ENCODE measurements at places on chromosomes 1 and 21.

GRCh38 chr1:108560874-108561459, 1.1 kb downstream of the EEIG2 start:
- DNase-seq: peak; percentile 53

DNA sequence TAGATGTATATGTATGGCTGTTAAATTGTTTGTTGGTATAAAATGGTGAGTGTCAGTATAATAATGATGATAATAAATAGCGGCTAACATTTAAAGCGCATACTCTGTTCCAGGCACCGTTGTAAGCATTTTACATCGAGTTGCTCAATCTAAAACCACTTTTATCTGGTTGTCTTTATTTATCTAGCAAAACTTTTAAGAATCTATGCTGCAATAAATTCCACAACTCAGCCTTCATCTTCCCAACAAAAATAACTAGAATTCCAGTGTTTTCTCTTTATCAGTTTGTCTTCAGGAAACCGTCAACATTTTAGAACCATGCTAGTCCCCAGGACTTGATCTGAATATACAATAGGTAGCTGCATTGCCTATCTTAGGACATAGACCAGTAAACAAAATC, 19.3 kb upstream of the SLC16A1 start:
- no peak for DNase-seq

DNA sequence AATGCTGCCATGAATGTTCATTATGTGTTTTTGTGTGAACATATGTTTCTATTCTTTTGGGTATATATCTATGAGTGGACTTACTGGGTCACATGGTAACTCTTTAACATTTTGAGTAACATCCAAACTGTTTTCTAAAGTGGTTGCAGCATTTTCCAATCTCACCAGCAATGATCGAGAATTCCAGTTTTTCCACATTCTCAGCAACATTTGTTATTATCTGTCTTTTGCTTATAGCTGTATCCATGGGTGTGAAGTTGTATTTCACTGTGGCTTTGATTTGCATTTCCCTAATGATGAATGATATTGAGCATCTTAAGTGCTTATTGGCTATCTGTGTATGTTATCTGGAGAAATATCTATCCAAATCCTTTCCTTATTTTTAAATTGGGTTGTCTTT, 89.2 kb upstream of the SLFNL1 start:
- no peak for DNase-seq

DNA sequence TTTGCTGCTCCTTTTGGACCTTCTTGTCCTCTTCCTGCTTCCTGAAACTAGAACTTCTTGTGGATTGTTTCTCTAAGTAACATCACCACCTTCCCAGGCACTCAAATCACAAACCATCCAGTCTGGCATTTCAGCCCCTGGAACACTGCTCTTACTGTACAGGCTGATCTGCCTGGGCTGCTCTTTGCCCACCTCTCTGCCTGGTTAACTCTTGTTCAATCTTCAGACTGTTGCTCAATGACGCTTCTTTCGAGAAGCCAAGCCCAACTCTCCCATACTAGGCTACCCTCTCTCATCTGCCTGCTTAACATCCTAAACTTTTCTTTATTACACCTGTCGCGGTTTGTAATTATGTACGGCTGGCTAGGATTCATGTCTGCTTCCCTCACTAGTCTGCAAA, 657 bp downstream of the DIO1 start:
- no peak for DNase-seq
